ENCODE measurements at places on chromosomes 1 and 21.

DNA sequence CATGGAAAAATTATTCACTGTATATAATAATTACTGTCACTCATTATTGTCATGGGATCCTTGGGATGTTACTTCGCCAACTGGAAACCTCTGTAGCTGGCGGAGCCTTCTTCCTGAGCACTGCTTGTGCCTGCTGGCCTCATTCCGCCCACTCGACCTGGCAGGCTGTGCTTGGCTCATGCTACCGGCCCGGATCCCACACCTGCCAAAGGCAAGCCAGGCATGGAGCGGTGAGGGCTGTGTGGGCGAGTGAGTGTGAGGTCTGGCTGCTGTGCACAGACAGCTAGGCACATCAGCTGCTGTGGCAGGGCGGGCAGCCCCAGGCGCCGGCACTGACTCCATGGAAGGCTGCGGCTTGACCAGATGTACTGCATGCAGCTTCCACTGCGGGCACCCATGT, 78.4 kb downstream of the DISP1 start:
- DNase-seq, result no peak

DNA sequence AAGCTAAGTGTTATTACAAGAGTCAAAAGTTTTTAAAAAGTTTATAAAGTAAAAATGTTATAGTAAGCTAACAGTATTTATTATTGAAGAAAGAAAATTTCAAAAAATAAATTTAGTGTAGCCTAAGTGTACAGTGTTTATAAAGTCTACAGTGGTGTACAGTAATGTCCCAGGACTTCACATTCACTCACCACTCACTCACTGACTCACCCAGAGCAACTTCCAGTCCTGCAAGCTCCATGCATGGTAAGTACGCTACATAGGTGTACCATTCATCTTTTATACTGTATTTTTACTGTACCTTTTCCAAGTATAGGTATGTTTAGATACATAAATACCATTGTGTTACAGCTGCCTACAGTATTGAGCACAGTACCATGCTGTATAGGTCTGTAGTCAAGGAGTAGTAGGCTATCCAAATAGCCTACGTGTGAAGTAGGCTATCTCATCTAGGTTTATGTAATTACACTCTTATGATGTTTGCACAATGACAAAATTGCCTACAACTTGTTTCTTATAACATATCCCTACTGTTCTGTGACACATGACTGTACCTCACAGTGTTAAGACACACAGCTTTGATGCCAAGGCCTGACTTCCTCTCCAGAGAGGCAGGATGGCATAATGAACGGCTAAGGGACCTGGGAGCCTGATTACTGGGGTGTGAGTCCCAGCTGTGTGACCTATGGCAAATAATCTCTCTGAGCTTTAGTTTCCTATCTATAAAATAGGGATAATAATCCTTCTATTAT, 12.7 kb downstream of the DHCR24 start:
- DNase-seq, result no peak

GRCh38 chr1:21175670-21176581, 771 bp downstream of the EIF4G3 start:
- DNase-seq, result peak; percentile 49

DNA sequence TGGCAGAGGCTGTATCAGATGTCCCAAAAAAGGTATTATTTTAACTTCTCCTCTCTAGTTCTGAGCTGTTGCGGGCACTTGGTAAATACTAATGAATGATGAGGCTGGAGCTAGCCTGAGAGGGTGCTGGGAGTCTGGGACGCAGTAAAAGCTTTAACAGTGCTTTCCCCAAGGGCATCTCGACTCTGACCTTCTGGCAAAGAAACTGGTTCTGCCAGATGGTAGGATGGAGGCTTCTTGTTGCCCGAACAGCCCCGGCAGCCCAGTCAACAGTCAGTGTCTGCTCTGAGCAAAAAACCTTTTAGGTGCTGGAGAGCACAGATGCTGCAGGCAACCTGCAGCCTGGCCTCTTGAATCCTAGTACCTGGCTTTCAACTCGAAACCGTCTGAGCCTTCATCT, 2.5 kb upstream of the PNRC2 start:
- no peak for DNase-seq

DNA sequence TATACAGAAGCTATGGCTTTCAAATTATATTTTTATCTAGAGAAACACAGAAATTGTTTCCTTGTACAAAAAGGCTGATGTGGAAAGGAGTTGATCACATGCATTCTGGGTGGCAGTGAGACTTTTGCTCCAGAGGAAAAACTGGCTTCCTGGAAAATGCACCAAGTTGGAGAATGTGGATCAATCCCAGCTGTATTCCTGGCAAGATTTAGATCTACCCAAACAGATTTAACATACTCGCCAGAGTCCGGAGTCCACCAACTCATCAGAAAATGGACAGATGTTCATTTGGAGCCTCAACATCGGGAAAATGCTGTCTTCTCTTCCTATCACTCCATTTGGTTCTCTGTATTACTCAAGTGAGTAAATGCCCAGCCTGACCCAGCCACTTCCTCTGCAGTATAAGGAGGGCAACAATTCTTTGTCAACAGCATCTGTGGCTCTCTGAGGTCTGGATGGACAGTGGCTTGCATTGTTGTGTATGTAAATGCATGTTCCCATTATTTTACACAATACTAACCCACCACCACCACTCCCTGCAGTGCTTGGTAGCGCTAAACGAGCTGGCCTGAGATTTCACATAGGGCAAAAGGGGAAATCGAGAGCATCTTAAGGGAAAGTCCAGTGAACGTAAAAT, 226.2 kb upstream of the IRF2BP2 start:
- DNase-seq, result peak; percentile 52

GRCh38 chr1:89081005-89081404, 16.0 kb upstream of the GBP1 start:
- DNase-seq, result no peak

GRCh38 chr1:77706321-77706720, 23.9 kb upstream of the ZZZ3 start:
- no peak for DNase-seq

GRCh38 chr1:182397653-182398393, 2.6 kb downstream of the TEDDM1 start:
- peak; percentile 62 for DNase-seq

- no peak for DNase-seq
These were observed 81.1 kb downstream of the TENT5C start for GRCh38 chr1:117686907-117687306.

Data from hematopoietic multipotent progenitor cell treated with erythropoietin and hydrocortisone succinate and interleukin-3 and kit ligand, for 4 days (in vitro differentiated cells).